CD4-positive, alpha-beta T cell treated with Interleukin-12 subunit alpha and Interleukin-12 subunit beta, for 1 hour (primary cell): ENCODE measurements at places on chromosomes 1 and 21.

- DNase-seq, result no peak
Observed at GRCh38 chr1:50822035-50822776, 137.9 kb downstream of the FAF1 start.

- DNase-seq, result no peak
Observed at GRCh38 chr1:63675420-63675931, 82.3 kb downstream of the PGM1 start.

GRCh38 chr21:42929969-42930368 lies 4.5 kb upstream of the ERVH48-1 start:
- DNase-seq, result no peak

- DNase-seq, result peak; percentile 80
Observed at GRCh38 chr1:9490605-9491339, 48.5 kb upstream of the SLC25A33 start.

DNA sequence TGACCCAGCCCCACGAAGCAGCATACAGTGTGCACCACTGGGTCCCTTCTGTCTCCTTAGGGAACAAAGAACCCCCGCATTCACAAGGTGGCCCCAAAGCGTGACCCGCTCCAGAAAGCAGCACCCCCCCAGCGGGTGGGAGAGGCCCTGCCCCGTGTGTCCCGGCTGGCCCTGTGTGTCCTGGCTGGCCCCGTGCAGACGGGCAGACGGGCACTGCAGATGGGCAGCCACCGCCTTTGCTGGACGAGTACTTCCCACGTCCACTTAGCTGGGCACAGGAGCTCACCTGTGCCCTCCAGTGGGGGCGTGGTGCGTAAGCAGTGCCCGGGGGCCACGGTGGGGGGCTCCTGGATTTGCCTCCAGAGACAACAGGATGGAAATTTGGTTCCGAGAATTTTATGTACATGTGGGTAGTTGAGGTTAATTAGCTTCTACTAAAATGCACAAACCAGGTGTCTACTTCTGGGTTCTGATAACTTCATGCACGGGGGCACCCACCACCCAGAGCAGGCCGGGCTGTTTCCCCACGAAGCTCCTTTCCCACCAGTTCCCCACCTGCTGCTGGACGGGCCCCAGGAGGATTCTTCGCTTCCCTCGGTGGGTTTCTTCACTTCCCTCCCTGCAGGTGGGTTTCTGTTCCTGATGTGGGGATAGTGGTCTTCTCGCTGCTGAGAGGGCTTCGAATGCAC lies 33.2 kb upstream of the SLC19A1 start:
- DNase-seq, result no peak

- no peak for DNase-seq
Observed at GRCh38 chr1:238265866-238266265, 375.1 kb upstream of the ZP4 start.

- DNase-seq, result no peak
Observed at GRCh38 chr1:25826571-25826970, 6.8 kb downstream of the MTFR1L start.

- DNase-seq, result no peak
Observed at GRCh38 chr1:80154176-80154575, 1147.6 kb upstream of the ADGRL4 start.

DNA sequence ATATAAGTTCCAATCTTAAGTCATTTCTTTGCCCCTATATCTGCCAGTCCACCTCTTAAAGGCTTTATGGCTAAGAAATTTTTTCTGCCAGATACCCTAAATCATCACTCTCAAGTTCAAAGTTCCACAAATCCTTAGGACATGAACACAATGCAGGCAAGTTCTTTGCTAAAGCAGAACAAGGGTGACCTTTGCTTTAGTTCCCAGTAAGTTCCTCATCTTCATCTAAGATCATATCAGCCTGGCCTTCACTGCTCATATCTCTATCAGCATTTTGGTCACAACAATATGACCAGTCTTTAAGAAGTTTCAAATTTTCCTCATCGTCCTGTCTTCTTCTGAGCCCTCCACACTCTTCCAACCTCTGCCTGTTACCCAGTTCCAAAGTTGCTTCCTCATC lies 402.2 kb upstream of the RUNX1 start:
- DNase-seq, result no peak

- DNase-seq, result no peak
Observed at GRCh38 chr1:17280436-17280835, 27.6 kb upstream of the PADI4 start.

DNA sequence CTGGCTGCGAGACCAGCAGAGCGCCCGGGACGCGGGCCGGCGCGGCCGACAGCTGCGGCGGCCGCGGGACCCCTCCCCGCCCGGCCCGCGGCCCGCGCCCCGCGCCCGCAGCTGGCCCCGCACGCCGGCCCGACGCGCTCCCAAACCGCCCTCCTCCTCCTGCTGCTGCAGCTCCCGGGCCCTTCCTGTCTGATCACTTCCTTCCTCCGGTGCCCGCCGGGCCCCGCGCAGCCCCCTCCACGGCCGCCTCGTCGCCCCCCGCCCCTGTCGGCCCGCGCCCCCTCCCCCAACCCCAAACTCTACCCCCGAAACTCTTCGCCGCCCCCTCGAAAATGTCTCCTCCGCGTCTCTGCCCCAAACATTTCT lies 594 bp downstream of the LUZP1 start:
- DNase-seq, result peak; percentile 36

DNA sequence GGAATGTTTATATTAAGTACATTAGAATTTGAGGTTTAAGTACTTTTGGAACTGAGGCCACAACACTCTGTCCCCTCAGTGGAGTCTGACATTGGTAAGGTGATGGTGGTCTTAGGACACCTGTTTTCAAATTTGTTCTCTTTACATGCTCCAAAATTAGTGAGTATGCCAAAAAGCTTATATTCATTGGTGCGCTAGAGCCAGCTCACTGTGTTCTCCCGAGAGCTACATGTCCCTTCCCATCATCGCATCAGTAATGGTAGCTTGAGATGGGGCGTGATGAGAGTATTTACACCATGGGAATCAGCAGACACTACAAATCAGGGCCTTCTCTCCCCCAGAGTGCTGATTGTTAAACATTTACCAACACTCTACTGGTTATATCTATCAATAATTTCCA lies 19.5 kb downstream of the ETS2 start:
- DNase-seq, result no peak

DNA sequence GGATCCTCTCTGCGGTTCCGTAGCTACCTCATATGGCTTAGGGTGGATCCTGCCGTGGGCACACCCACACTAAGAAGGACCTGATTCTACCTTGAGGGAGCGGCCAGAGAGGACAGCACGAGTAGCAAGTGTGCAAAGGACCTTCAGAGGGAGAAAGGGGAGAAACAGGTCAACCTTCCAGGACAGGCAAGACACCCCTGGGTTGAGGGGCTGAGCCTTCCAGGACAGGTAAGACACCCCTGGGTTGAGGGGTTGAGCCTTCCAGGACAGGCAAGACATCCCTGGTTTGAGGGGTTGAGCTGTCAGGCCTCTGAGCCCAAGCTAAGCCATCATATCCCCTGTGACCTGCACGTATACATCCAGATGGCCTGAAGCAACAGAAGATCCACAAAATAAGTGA lies 23.1 kb upstream of the PDPN start:
- no peak for DNase-seq

GRCh38 chr1:10939654-10940450 lies 72.6 kb upstream of the TARDBP start:
- DNase-seq, result peak; percentile 32

DNA sequence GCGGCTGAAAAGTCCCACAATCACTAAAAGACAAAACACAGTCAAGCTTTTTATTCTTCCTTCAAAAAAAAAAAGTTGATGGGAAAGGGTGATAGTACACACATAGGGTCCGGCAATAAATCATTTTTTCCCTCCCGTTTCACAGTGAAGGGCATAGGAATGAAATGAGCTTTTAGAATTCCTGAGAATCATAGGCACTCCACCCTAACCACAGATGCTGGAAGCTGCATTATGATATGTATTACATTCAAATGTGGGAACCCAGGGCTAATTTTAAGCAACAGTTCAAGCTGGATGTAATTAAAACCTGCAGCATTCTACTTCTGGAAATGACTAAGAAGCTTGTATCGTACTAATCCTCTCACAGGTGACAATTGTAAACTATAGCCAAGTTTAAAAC lies 75.7 kb upstream of the KCNJ15 start:
- no peak for DNase-seq

DNA sequence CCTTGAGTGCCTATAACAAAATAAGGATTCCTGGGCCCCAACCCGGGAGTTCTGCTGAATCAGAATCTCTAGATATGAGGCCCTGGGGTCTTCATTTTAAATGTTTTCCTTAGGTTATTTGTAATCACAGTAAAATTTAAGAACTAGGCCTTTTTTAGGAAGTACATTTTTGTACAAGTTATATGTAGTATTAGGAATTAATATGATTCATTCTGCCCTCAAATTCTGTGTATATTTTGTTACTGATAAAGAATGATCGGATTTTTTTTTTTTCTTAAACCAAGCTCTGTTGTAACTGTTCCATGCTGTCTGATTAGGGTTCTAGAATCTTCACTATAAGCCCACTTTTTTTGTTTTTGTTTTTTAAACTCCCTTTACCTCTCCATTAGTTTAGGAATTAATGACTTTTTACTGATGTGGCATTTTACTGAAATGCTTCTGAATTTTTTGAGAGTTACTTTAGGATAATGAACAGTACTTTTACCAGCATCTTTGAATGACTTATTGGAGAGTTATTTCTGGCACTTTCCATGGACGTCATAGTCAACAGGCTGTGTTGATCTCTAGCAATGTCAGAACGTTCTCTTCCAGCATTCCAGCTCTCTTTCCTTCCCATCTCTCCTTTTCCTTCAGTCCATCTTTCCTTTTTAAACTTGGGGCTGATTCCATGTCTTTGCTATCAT lies 48.3 kb downstream of the CLIC4 start:
- DNase-seq, result no peak

DNA sequence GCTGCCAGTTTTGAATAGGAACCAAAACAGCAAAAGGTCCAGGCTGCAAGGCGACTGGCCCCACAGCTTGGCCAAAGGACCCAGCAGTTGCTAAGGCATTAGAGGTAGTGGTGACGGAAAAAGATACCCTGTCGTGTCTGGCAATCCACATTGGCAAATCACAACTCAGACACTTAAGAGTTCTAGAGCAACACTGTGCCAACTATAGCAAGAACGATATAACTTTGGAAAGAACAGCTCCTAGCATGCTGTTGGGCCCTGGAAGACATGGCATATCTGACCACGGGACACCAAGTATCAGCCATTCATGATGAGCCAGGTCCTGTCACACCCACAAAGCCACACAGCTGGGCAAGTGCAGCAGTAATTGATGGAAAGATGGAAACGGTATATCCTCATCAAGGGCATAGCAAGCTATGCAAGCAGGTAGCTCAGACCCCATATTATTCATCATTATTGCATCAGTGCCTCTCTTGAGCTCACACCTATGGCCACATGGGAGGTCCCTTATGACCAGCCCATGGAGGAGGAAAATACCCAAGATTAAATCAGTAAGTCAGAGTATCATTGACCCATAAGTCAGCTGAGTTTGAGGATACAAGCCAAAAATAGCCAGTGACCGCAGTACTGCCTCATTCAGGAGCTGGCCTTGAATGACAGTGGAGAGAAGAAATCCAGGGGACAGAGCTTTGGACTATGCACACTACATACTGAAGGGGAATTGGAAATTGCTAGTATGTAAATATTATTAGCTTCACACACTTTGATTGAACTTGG lies 221.2 kb downstream of the SETD4 start:
- no peak for DNase-seq

GRCh38 chr1:226714148-226714547 lies 24.9 kb downstream of the ITPKB start:
- no peak for DNase-seq

DNA sequence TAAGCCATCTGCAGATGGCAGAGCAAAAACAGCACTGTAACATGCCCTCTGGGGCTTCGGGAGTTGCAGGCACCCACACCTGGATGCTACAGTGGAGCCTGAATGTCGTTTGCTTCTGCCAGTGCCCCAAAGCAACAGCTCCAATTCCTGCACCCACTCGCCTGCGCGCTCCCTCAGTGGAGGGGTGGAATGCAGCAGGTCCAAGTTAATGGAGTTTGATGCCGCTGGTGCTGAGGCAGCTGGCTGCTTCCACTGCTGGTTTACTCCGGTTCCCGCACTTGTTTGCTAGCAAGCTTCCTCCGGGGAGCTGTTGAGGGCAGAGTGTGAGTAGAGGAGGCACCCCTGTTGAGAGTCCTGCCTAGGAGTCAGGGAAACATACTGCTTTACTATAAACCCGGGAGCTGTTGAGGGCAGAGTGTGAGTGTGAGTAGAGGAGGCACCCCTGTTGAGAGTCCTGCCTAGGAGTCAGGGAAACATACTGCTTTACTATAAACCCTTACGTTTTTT lies 584.0 kb upstream of the TMPRSS15 start:
- no peak for DNase-seq

- DNase-seq, result no peak
Observed at GRCh38 chr1:150060260-150060659, 7.3 kb upstream of the VPS45 start.

- DNase-seq, result no peak
Observed at GRCh38 chr1:87150143-87150542, 178.5 kb upstream of the LMO4 start.

DNA sequence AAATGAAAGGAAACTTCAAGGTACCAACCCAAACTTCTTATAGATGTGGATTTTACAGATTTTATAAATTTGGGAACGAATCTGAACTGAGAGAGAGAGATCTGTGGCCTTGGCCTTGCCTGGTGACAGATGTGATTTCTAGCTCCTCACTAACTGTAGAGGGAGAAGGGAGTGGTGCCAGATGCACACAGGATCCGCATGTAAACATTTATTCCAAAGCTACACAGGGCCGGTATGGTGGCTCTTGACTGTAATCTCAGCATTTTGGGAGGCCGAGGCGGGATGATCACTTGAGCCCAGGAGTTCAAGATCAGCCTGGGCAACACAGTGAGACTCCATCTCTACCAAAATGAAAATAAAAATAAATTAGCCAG lies 77.1 kb downstream of the PGBD5 start:
- DNase-seq, result no peak

GRCh38 chr21:31098576-31099005 lies 60.3 kb upstream of the KRTAP19-8 start:
- peak; percentile 75 for DNase-seq

DNA sequence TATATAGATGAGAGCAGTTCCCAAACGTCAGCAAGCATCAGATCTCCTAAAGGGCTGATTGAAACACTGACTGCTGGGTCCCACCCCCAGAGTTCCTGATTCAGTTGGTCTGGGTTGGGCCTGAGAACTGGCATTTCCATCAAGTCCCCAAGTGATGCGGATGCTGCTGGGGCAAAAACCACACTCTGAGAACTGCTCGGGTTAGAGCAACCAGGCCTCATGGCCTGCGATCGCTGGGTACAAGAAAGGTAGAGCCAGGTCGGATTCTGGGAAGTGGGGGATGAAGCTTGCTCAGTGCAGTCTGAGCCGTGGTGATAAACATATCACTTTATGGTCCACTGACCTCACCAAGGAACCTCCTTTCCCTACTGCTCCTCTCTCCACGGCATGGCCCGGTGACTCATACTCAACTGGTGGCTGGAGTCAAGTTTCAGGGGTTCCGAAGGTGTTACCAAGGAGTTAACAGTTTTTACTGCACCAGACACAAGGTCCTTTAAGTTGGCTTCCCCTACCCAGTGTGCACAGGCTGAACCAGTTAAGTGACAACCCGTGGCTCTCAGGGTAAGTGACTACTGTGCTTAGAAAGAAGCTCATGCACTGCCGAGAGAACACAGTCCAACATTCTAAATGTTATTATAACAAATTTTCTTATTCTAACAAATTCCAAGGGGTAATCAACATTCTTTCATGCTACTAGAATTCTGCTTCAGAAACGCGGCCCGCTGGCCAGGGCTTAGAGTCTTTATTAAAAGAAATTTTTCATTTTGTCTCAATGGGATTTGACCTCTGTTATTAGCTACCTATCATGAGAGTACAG lies 153.5 kb downstream of the TGFBR3 start:
- peak; percentile 38 for DNase-seq
